ENCODE measurements at places on chromosomes 12 and 14.

- DNase-seq: no peak
These were observed 56.6 kb downstream of the SUDS3 start for GRCh38 chr12:118432812-118433545.

DNA sequence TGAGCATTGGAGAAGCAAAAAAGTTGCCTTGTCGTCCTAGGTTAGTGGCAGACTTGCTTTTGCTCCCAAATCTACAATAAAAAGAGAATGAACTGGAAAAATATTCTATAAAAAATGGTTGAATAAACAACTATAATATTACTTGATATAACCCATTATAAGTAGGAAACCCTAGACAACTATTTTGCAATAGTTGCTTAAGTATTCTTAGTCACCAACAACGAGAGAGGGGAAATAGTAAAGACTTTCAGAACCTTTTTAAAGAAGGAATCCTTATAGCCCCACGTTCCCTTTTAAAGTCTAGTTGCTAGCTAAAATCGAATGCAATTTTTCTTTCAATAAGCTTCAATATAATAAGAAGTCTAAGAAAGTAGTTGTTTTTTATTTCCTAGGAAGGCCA, 17.5 kb downstream of the AQP6 start:
- no peak for DNase-seq

DNA sequence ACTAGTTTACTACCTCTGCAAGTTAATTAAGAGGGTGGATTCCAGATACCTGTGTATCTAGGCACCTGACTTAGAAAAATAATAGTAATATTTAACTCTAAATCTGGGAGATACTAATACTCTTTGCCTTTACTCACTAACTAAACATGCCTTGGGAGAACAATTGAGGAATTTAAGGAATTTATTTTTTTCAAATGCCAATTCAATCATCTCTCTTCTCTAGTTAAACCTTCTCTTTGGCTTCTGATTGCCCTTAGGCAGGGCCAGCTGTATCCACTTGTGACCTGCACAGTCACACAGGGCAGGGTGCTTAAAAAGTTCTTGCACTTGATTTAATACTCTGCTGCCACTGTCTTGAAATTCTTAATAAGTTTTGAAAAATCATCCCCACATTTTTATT, 142.4 kb downstream of the PLCZ1 start:
- peak; percentile 9 for DNase-seq

- no peak for DNase-seq
These were observed 8.2 kb downstream of the NUAK1 start for GRCh38 chr12:106130474-106131113.

DNA sequence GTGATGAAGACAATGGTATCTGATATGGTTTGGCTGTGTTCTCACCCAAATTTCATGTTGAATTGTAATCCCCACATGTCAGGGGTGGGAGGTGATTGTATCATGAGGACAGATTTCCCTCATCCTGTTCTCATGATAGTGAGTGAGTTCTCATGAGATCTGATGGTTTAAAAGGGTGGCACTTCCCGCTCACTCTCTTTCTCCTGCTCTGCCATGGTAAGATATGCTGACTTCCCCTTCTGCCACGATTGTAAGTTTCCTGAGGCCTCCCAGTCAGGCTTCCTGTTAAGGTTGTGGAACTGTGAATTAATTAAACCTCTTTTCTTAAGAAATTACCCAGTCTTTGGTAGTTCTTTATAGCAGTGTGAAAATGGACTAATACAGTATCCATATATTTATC, 25.6 kb upstream of the PTHLH start:
- no peak for DNase-seq

DNA sequence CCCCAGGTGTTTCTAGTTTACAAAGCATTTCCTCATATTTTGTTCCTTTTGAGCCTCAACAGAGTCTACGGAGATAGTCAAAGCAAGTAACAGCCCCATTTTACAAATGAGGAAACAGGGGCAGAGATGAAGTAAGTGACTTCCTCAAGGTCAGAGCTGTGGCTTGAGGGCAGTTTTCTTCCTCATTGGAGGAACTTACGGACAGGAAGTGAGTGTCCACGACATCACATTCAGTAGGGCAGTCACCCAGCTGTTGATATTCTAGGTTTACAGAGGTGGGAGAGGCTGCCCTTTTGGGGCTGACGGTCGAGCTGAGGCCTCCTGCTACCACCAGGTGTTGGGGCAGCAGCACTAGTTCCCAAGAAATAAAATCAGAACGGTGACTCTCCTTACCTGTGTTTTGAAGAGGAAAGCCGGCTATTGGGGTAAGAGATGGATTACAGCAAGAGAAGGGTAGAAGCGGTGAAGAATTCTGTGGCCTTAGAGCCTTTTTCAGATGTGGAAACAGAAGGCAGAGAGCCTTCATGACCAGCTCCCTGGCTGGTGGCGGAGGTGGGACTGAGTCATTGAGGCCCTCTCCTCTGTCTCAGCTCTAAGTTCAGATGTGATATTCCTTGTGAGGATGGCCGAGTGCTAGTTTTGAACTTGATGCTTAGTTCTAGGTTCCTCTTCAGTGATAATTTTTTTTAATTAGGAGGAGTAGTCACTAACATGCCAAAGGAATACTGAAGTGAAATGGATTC, 41.7 kb downstream of the SUSD6 start:
- no peak for DNase-seq

GRCh38 chr12:13725049-13725448, 256.4 kb downstream of the GRIN2B start:
- DNase-seq: no peak

GRCh38 chr12:92136965-92137721, 8.5 kb downstream of the BTG1 start:
- DNase-seq: no peak

DNA sequence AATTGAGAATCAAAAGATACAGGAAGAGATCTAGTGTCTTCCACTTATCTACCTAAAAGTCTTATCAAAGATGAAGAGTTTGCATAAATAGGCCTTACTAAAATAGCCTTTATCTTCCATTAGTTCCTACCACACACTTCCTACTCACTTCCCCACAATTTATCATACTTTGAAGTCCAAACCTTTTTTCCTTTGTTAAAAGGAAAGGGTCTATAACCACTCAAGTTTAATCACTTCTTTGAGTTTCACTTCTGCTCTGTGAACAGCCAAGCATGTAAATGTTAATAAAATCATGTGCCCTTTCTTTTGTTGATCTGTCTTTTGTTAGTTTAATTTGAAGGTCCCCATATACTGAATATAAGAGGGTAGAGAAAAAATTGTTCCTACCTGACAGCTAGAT, 114.5 kb downstream of the PHLDA1 start:
- no peak for DNase-seq

DNA sequence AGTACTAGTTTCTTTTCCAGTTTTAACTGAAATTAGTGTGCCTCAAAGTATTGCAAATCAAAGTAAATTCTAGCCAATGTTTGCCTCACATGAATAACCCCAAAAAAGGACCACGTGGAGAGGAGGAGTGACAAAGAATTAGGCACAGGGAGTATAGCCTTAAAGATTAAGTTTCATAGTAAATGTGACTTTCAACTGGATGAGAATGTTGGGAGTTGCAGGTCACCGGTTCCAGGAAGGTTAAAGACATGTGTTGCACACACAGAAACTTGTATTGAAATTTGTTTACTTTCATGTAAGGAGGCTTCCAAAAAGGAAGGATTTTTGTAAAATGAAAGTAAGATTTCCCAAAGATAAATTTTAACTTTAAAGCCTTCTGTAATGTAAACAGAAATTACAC, 89.1 kb upstream of the CCDC198 start:
- no peak for DNase-seq

DNA sequence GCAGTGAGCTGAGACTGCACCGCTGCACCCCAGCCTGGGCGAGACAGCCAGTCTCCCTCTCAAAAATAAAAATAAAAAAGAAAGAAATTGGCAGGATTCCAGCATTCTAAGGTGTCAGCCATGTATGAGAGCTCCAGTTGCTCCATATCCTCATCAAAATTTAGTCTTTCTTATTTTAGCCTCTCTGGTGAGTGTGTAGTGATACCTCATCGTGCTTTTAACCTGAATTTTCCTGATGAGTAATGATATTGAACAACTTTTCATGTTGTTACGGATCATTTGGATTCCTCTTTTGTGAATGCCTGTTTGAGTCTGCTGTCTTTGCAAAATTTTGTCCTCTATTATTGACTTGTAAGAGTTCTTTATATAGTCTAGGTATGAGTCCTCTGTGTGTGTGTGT, 28.5 kb downstream of the CCDC60 start:
- no peak for DNase-seq

DNA sequence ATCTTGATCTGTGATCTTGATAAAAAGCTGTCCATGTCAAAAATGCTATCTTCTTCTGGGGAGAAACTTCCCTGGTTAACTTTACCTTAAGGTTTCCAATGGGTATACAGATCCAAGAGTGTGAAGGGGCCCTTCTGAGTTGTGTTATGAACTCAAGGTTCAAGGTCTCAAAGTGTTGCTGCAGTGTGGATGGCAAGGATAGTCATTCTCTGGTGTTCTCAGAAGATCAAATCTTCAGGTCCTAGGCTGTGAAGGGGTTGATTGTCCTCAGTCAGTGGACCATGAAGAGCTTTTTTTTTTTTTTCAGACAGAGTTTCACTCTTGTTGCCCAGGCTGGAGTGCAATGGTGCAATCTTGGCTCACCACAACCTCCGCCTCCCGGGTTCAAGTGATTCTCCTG, 114.4 kb downstream of the SPTSSA start:
- DNase-seq: no peak

- DNase-seq: no peak
These were observed 121.6 kb downstream of the LLPH start for GRCh38 chr12:66008985-66009384.

- no peak for DNase-seq
These were observed 1.7 kb downstream of the USP5 start for GRCh38 chr12:6853626-6854025.

- DNase-seq: peak; percentile 33
These were observed 1.5 kb downstream of the PLEKHA5 start for GRCh38 chr12:19131025-19131444.

GRCh38 chr12:72271451-72272090, 599 bp upstream of the TRHDE start:
- peak; percentile 54 for DNase-seq

GRCh38 chr12:28294300-28294699, 104.0 kb downstream of the CCDC91 start:
- DNase-seq: no peak

- DNase-seq: no peak
These were observed 6.6 kb upstream of the TCHP start for GRCh38 chr12:109893261-109893995.

DNA sequence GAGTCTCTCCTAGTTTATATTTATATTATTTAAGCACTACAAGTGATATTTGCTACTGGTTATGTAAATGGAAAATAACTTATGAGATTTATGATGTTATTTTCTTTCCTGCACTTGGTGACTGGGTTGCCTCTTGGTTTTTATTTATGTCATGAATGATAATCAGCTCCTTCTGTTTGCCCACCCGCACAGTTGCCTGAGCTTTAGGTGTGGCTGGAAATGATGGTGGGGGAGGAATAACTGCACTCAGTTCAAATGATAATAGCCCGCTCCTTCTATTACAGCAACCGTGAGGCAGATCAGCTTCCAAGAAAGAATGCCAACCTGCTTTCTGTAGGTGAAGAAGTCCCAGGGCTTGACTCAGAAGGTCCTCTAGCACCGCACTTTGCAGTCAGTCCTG, 190.2 kb upstream of the CAND1 start:
- no peak for DNase-seq

- no peak for DNase-seq
These were observed 88.0 kb upstream of the EIF5 start for GRCh38 chr14:103246070-103246469.

DNA sequence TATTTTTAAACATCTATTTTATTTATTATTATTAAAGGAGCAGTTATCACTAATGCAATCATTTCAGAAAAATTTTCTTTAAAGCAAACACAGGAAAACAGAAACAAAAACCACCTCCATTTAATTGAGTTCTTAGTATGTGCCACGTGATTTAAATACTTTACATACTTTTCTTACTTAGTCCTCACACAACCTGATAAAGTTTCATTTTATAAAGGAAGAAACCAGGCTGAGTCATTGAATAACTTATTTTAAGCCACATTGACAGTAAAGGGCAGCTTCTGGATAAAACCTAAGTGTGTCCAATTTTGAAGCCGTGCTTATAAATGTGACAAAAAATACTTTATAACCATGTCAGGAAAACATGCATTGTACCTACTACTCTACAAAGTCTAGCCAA, 57.1 kb upstream of the PCED1B start:
- no peak for DNase-seq

GRCh38 chr12:1435456-1435855, 158.9 kb downstream of the FBXL14 start:
- no peak for DNase-seq

GRCh38 chr14:86675059-86675458, 1145.1 kb downstream of the FLRT2 start:
- no peak for DNase-seq

DNA sequence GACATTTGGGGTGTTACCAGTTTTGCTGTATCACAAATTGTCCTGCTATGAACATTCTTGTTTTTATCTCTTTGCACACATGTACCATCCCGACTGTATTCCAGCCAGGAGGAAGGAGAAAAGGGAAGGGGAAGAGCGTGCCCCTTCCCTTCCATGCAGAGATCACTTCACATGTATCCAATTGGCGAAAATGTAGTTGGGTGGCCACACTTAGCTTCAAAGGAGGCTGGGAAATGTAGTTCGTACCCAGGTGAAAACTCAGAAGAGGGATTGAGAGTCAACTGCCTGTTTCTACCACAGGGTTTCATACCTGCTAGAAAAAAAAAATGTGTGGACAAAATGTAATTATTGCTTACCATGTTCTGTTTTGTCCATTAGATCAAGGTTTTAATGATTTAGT, 189.1 kb upstream of the PELI2 start:
- DNase-seq: no peak

- no peak for DNase-seq
These were observed 250.1 kb downstream of the NUAK1 start for GRCh38 chr12:105888696-105889095.

DNA sequence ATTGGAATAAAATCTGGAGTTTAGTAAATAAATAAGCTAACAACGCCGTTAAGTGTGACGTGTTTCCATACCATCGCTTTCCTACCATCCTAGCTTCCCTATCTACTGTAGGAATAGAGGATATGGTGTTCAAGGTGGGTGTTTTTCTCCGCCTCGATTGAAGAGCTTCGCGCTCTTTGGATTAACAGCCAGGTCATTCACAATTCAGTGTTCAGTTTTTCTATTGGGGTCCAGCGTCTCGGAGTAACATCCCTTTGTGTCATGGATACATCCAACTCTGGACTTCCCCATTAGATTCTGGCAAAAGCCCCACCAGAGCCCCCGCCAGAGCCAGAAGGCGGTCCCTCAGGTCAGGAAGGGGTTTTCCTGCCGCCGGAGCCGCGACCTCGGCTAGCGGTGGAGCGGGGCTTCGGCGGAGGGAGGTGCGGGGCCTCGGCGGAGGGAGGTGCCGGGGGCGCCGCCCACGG, 1.2 kb upstream of the SRGAP1 start:
- DNase-seq: no peak

GRCh38 chr12:6361834-6362233, 13.5 kb downstream of the SCNN1A start:
- DNase-seq: peak; percentile 97

- DNase-seq: no peak
These were observed 280.8 kb downstream of the ZFP36L1 start for GRCh38 chr14:68512088-68512487.
